CD4-positive, alpha-beta T cell treated with Interleukin-4 for 1 hour (primary cell): ENCODE measurements at places on chromosomes 5 and 9.

DNA sequence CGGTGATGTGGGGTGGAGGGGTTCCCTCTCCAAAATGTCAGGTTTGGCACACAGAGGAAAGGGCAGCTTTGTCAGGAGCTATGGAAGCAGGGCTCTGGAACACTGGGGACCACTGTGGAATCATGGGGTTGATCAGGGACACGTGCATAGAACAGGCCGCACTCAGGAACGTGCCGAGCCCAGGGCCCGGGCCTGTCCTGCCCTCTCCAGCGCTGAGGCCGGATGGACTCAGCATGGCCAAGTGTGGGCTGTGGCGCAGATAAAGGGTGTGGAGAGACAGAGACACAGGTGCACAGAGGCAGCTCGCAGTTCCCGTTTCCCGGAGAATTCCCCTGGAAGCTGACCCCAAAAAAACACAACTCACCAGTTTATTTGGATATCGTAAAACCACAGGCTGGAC is 37.8 kb upstream of the SLC6A3 start:
- DNase-seq = no peak

DNA sequence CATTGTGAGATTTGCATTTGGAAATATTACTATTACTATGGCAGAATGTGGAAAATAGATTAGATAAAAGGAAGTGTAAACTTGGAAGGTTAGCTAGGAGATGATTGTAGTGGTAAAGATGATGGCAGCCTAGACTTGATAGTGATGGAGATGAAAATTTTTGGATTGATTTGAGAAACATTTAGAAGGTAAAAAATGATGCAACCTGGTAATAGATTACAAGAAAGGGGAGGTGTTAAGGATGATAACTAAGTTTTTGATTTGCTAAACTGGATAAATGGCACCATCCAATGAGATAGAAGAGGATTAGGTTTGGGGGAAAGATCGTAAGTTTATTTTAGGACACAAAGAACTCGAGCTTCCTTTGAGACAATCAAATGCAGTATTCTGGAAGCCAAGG is 8.9 kb upstream of the SLC30A5 start:
- DNase-seq = no peak

DNA sequence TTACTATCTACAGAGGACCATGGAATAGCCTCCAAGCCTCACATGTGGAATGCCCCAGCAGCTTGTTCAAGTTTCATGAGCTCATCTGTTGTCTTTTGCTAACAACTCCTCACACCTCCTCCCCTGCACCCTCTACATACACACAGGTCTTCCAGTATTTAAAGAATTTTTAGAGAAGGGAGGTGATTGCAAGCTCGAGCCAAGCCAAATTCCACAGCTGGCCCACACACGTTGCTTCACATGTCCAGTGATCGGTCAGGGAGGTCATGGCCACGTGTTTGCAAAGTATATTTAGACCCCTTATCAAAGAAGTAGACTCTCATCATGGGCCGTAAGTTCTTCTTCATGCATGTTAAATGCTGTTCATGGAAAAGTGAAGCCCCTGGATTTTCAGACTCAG is 281.7 kb downstream of the OSTF1 start:
- DNase-seq = no peak

- no peak for DNase-seq
These were observed 67.4 kb upstream of the ZNF618 start for GRCh38 chr9:113808391-113809358.

DNA sequence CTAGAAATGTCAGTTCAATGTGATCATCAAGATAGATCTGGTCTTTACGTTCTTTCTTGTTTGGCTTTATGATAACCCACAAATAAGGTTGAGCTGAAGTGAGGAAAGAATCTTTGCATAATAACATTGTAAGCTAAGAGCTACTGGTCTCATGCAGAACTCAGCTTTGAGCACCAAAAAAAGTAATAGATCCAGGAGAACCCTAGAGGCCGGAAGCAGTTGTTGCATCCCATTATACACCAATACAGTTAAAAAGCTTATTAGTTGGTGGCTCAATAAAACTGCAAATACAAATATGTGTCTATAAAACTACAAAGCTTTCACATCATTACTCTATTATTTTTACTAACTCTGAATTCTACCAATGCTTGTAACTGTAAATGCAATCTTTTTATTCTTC is 85.5 kb upstream of the NUDT12 start:
- no peak for DNase-seq

- peak; percentile 68 for DNase-seq
These were observed 40.1 kb downstream of the PRRT1B start for GRCh38 chr9:131585375-131585774.
